Stimulated activated CD4-positive, alpha-beta T cell treated with anti-CD3 and anti-CD28 coated beads, Interleukin-15, amount 100 ng/mL, for 1 hour (primary cell): ENCODE measurements at places on chromosomes 5 and 9.

DNA sequence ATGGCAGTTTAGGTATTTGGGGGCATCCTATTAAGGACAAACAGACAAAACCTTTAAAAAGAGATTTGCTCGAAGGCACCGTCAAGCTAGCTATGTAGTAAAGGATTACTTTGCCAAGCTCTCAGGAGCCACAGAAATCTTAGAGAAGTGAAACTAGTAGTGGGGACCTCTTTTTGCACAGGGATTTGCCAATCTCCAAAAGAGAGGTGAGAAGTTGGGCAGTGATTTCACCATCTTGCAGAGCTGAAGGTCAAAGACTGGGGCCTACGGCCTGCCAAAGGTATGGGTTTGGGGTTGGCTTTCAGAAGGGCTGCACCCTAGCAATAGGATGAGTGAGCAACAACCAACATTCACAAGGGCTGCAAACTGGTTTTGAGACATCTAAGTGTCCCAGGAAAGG, 1.6 kb upstream of the FCN1 start:
- DNase-seq: no peak

- no peak for DNase-seq
Measured at GRCh38 chr5:82330530-82331270, 52.5 kb upstream of the RPS23 start.

DNA sequence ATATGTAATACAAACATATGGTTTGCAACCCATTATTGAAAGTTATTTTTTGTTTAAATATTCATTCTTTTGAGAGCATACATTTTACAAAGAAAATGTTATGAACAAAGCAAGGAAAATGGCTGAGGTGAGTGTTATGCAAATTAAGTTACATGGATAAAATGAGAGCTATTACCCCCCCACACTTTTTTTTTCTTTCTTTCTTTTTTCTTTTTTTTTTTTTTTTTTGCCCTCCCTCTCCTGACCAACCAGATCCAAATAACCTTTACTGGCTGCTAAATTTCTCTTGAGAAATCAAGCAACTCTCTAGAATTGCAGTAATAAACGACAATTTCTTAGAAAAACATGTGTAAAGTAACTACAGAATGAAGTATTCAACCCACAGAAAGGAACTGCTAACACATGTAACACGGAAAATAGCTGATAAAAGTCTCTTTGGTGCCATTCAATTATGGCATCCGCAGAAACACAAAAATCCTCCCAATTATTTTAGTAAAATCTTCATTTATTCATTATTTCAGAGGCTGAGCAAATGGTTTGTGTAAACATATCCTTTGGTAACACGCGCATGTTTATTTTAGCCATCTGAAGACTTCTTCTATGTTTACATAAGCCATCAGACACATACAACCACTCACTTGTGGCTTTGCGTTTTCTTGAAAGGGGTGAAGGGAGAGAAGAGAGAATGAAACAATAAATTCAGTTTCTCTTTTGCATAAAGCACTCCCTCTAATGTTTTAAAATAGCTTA, 216.1 kb downstream of the NFIB start:
- no peak for DNase-seq

GRCh38 chr5:39941416-39941815, 516.6 kb upstream of the DAB2 start:
- no peak for DNase-seq

- no peak for DNase-seq
Measured at GRCh38 chr5:124894541-124894940, 148.1 kb upstream of the ZNF608 start.

- DNase-seq: no peak
Measured at GRCh38 chr5:17860660-17861315, 226.5 kb downstream of the TAF11L14 start.

GRCh38 chr5:127561254-127561653, 43.8 kb downstream of the PRRC1 start:
- no peak for DNase-seq

GRCh38 chr5:176364765-176365350, 429 bp upstream of the ARL10 start:
- no peak for DNase-seq

GRCh38 chr5:165333623-165334022, 1828.2 kb downstream of the MAT2B start:
- DNase-seq: no peak

DNA sequence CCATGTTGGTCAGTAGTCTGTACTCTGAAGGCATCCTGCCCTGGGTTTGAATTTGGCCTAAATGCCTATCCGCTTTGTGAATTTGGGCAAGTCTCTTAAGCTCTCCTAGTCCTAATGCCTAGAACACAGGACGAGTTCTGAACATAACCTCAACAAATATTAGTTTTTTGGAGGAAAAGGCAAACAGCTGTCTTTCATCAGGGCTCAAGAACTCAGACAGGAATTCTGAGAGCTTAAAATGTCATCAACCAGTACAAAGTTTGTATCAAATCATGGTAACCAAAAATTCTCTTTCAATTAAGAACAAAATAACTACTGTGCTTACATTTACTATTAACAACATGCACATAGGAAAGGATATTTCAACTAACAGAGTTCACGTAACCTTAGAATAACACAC, 182.5 kb upstream of the PPP1R2B start:
- DNase-seq: no peak

GRCh38 chr9:84314306-84314705, 26.3 kb downstream of the SLC28A3 start:
- no peak for DNase-seq

DNA sequence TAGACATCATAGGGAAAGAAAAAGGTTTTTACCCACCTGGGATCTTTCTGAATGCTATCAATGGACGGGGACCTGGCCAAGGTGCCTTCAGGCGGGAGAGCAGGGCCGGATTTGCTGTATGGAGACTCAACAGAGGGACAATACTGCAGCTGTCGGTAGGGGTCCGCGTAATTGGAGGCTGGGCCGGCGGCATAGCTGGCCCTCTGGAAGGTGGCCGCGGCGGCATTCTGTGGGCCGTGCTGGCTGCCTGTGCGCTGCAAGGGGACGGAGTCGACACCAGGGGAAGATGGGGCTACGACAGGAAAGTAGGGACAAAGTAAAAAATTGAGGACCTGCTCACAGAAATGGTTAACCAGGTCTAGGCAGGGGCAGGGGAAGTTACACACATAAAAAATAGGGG, 557.9 kb downstream of the CTNND2 start:
- no peak for DNase-seq

DNA sequence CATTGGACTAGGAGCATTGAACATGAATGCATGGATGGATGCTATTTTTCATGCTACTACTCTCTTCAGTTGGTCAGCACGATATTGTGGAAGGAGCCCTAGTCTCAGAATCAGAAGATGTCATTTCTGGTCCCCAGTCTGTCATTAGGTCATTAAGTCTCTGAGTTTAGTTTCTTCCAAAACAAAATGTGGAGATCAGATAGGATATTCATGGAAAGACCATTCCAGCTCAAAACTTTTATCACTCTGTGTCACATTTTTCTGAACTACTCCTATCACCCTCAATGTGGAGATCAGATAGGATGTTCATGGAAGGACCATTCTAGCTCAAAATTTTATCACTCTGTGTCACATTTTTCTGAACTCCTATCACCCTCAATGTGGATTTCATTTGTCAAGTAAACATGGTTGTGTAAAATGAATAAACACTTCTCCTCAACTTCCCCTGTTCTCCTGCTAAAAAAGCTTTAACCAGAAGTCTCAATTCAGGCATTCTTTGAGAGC, 296.8 kb downstream of the MRPS30 start:
- DNase-seq: no peak

- no peak for DNase-seq
Measured at GRCh38 chr9:130862747-130863146, 27.7 kb downstream of the ABL1 start.

- no peak for DNase-seq
Measured at GRCh38 chr5:133685402-133686018, 73.2 kb upstream of the FSTL4 start.

DNA sequence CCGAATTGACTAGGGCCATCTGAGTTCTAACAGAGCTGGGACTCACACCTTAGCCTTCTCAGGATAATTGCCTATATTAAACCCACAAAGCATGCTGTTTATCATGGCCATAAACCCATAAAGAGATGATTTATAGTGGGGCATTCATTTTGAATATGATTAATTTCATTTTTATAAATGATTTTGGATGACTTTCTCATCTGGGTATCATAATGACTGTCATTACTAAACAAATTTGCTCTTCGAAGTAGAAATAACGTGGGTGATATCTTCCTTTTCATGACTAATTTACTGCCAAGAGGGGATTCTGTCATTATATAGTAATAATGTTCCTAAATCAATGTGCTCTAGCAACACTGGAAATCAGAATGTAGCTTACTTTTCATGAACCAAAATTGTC, 498.2 kb downstream of the CDH12 start:
- no peak for DNase-seq

DNA sequence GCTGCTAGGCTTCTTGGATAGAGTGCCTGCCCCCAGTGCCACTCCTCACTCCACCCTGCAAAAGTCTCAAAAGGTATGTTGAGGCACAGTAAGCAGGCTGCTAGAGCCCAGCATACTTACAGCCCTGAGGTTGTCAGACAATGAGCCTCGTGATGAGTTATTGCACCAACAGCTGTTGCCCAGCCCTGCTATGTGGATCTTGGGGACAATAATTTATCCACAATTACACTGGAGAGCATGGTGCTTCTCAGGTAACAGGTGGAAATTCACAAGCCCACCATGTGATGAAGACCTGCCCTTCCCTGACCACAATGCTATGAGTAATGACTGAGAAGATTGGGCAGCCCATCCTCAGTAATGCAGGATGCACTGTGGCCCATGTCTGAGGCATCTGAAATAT, 36.5 kb downstream of the KCNIP1 start:
- DNase-seq: no peak

- DNase-seq: no peak
Measured at GRCh38 chr9:109098171-109098959, 21.4 kb downstream of the TMEM245 start.

DNA sequence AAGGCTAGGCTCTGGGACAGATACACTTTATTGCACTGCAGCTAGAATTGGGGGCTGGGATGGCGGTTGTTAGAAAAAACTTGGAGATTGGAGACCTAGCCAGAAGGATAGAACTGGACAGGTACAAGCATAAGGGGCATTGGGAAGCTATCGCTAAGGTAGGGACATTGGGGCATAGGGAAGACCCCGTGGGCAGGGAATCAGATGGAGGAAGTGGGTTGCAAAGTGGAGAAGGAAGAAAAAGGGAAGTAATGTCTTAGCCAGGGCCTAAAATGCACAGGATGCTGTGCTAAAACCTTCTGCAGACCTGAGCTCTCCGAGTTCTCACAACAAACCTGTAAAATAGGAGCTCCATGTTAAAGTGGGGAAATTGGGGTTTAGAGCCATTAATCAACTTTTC, 178.2 kb downstream of the ZDHHC21 start:
- no peak for DNase-seq

- no peak for DNase-seq
Measured at GRCh38 chr5:83104021-83104420, 26.7 kb downstream of the XRCC4 start.

DNA sequence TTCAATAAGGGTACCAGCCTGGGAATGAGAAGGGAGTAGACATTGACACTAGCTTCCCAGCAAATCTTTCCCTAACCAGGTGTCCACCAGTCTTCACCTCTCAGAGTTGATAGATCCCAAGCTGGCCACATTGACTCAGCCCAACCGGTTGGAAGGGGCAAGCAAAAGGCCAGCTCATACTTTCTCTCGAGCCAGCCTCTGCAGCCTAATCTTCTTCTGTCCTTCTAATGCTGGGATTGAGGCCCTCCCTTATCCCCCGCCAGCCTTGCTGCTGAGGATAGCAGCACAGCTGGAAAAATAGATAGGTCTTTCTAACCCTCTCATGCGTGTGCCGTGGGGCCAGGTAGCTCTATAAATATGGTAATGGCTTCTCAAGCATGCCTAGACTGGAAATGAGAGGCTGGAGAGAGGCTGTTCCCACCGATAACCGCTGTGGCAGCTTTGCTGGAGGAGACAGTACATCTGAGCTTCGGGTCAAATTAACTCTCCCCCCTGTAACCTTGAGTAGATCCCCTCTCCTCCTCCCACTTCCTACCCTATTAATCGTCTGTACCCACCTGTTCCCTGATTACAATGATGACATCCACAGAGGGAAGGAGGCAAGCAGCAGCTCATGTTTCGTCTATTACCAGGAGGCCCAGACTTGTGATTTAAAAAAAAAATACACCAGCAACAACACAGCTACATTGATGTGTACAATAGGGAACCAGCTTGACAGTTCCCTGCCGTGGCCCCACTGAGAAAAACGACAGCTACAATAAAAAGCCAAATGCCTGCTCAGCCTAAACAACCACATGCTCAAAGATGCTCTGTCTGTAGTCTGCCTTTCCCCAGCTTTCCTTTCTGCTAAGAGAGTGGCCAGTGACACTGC, 219.9 kb upstream of the BRINP1 start:
- no peak for DNase-seq

GRCh38 chr5:137393196-137393993, 105.7 kb downstream of the SPOCK1 start:
- DNase-seq: no peak

- DNase-seq: no peak
Measured at GRCh38 chr5:151155775-151156506, 1.6 kb downstream of the ANXA6 start.

GRCh38 chr9:70352356-70352755, 62.1 kb downstream of the KLF9 start:
- DNase-seq: no peak

DNA sequence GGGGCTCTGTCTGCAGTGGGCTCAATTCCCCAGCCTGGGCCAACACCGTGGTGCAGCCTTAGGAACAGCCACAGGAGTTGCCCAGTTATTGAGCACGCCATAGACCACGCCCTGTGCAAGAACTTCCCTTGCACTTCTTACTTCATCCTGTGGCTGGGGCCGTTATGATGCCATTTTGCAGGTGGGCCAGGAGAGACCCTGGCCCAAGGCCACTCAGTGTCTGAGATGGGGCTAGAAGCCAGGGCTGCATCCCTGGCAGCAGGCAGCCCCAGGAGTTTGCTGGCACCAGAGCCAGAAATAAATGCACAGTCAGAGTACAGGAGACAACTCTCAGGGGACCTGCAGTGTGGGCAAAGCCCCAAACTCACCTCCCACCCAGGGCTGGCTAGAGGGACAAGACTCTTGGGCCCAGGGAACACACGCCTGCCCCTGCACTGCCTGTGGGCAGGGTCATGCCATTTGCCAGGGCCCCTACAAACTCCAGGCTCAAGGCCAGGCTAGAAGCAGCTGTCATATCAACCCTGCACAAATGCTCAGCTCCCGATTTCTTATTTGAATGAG, 6.7 kb downstream of the CORO2A start:
- DNase-seq: no peak

DNA sequence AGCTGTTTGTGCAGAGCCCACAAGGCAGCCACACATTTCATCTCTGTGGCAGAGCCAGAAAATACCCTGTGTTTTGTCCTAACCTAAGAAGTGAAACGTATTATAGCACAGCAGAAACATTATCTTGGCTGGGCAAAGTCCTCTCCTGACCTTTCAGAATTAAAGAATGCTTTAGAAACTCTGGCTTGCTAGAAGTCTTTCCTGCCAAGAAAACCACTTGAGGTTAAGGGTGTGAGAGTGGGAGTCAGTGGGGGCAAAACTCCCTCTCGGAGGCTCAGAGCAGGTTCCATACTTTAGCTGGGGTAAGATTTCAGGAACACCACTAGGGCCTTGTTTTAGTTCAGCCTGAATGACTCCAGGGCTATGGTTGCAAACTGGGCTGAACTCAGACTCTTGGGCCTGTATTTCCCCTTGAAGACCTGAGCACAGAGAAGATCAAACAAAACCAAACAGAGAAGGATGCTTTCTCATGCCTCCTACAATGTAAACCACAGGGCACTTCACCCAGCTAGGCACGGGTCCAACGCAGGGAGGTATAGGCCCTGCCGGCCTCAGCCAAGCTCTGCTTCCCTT, 48.0 kb downstream of the ZNF366 start:
- DNase-seq: no peak

GRCh38 chr9:104586496-104587180, 12.6 kb downstream of the OR13C5 start:
- no peak for DNase-seq
